Ureter (tissue), 1 donor: ENCODE measurements at places on chromosomes 2 and 18. TPM values are rescaled to one million over a fixed set of nuclear protein-coding genes. Genes with fewer than 3 reads are reported as not detected.

Gene CLEC4F
- 1.2 TPM for total RNA-seq

Gene VSNL1
- total RNA-seq, result 0.39 TPM

Gene TUBA3E
- total RNA-seq, result not detected

Gene NFU1
- 39.4 TPM for total RNA-seq

Gene CD8B2
- 0.65 TPM for total RNA-seq

Gene WDR43
- total RNA-seq, result 92.4 TPM

Gene SALL3
- total RNA-seq, result 0.44 TPM

Gene KCNJ3
- 1.4 TPM for total RNA-seq
